Nephron progenitor cell (in vitro differentiated cells): ENCODE measurements at places on chromosomes 5 and 9.
A peak's percentile ranks its signal among the peaks of the same experiment; 100 is the strongest.

DNA sequence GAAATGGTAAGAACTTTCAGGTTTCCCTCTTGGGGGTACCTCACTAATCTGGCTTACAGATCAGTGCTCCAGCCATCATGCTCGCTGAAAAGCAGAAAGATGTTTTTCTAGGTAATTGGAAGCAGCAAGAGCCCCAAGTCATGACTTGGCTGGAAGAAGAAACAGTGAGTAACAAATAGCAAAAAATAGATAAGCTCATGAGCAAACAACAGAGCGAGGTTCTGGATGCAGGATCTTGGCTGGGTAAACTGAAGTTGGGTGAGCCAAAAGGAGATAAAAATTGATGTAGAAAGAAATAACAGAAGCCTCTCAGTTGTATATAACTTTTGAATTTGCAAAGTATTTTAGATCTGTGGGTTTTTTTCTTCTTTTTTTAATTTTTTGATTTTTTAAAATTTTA lies 110.1 kb downstream of the INSYN2B start:
- DNase-seq, result no peak

DNA sequence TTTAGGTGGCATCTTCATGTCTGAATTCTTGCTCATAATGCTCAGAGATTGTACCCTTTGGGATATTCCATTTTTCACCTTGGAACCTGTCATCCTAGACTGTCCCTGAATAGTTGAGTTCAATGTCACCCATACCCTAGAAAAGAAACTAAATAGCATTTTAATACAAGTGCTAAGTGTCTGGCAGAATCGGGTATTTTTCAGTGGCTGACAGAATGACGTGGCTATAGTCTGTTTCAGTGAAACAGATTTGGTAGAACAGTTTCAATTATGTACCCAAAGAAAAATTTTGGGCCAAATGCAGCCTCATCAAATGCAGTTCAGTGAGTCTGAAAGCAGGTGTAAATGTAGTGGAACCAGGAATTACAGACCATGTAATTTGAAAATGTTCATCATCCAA lies 1041.2 kb downstream of the DTWD2 start:
- no peak for DNase-seq

DNA sequence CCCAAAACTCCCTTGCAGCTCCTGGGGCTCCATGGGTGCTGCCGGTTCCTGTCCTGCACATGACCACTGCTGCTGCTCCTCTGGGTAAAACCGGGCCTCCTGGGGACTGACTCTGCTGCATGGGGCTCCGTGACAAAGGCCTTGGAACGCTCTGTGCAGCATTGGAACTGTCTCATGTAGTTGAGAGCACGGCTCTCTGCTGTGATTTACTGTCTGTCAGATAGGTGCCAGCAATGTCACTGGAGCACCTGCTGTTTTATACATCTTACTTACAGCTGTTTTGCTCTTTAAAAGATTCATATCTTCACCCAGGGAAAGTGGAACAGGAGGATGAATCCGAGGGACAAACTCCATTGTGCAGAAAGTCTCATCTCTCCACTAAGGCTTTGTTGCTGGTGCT lies 138.1 kb downstream of the YIPF5 start:
- no peak for DNase-seq

GRCh38 chr9:83247732-83248131 lies 184.8 kb upstream of the RASEF start:
- no peak for DNase-seq

GRCh38 chr9:135920973-135921585 lies 13.7 kb upstream of the CAMSAP1 start:
- no peak for DNase-seq

GRCh38 chr5:16809395-16810207 lies 126.5 kb downstream of the MYO10 start:
- DNase-seq, result no peak

DNA sequence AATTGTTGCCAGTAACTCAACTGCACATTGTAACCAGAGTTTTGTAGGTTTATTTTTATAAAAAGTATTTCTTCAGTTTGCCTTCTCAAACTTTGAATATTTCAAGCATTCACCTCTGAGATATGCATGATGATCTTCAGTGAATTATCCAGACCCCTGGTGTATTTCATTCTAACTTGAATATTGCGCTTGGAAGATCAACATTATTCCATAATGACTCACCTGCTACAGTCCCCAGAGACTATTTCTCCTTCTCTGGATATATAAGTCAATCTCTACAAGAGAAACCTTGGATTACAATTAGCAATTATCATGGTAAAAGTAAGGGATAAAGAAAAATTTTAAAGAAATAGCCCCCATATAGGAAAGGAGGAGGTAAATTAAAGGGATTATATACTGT lies 1041.0 kb downstream of the TLE1 start:
- DNase-seq, result no peak

DNA sequence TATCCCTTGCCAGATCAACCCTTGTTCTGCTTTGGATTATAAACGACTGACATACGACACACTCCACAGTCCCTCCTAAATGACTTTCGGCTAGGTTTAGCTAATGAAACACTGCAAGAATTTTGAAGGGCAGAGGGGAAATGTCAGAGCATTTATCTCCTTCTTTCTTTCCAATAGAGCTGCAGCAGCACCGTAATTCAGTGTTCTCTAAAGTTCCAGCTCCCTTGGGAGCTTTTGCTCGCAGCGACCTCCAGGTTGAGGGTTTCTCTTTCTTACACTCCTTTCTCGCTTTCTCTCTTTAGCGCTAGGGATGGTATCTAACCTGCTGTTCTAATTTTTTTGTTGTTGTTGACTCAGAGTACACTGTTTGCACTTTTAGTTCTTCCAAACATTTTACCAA lies 467.1 kb upstream of the ST8SIA4 start:
- DNase-seq, result peak; percentile 26

GRCh38 chr5:118647587-118647986 lies 340.8 kb downstream of the DTWD2 start:
- no peak for DNase-seq

GRCh38 chr5:149285153-149285552 lies 13.5 kb downstream of the AFAP1L1 start:
- DNase-seq, result no peak

- DNase-seq, result no peak
Observed at GRCh38 chr5:34598177-34598794, 57.8 kb upstream of the RAI14 start.

DNA sequence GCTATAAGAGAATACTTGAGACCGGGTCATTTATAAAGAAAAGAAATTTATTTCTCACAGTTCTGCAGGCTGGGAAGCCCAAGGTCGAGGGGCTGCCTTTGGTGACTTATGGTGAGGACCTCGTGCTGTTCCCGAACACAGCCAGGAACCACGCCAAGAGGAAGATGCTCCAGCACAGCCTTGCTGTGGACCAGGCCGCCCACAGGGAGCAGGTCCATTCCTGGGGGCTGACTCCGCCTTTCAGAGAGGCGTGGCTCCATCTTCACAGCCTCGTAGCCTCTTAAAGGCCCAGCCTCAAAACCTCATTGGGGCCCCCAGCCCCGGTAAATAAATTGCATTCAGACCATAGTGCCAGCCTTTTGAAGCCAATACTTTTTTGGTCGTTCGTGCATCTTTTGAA lies 93.5 kb upstream of the CACNA1B start:
- no peak for DNase-seq

DNA sequence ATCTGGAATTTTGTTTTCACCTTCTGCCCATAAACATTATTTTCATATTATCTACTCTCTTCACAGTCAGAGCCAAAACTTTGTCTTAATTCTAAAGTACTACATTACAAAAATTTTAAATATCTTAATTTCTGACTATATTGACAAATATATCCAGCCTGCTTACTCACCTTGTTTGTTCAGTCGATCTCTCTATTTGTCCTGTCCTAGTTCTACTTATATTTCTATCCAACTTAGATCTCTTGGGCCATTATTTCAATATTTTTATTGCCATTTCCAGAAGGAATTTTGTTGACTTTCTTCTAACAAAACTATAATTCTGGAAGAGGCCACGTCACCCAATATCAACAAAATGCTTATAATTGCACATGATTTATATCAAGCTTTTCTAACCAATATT lies 652.8 kb upstream of the CTNND2 start:
- no peak for DNase-seq

DNA sequence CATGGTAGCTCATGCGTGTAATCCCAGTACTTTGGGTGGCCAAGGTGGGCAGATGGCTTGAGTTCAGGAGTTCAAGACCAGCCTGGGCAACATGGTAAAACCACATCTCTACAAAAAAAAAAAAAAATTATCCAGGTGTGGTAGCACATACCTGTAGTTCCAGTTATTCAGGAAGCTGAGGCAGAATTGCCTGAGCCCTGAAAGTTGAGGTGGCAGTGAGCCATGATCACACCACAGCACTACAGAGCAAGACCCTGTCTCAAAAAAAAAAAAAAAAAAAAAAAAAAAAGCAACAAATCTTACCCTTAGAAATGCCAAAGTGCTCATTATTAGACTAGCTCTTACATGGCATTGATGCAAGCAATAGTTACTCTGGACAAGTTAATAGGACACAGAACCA lies 724.9 kb downstream of the MAT2B start:
- no peak for DNase-seq

- no peak for DNase-seq
Observed at GRCh38 chr9:105833271-105833975, 139.1 kb downstream of the TMEM38B start.
